ENCODE measurements at places on chromosomes 2 and 18.

DNA sequence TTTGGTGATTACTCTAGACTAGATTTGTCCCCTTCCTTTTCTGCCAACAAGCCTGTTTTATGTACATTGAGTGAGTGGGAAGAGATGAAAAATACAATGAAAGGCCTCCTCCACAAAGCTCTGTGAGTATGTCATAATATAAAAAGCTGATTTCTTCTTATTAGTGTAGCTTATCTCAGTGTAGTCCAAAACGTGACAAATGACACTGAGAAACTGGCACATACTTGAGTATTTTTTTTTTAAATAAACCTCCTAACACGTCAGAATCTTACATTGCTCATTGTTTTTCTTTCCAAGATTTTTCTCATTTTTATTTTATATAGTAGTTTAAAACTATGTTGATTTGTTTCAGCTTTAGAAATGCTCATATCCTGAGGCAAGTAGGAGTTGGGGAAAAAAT lies 17.9 kb upstream of the FIGN start:
- DNase-seq = no peak

DNA sequence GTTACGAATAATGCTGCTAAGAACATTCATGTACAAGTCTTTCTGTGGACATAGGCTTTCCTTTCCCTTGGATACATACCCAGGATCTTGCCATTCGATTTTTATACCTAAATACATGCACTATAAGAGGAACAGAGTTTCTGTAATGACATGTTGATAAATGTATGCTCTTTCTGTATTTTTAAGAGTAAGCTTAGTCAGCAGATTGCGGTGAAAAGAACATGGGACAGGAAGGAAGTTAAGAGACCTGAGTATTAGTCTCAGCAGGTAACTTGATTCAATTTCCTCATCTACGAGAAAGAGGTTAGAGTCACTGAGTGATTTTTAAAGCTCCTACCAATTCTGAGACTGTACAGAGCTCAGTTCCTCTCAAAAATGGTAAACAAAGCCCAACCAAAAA lies 2.6 kb upstream of the TLK1 start:
- DNase-seq = no peak

GRCh38 chr2:46062637-46063412 lies 234.4 kb upstream of the EPAS1 start:
- peak; percentile 53 for DNase-seq

- no peak for DNase-seq
Measured at GRCh38 chr18:5417342-5417741, 121.8 kb upstream of the ZBTB14 start.

DNA sequence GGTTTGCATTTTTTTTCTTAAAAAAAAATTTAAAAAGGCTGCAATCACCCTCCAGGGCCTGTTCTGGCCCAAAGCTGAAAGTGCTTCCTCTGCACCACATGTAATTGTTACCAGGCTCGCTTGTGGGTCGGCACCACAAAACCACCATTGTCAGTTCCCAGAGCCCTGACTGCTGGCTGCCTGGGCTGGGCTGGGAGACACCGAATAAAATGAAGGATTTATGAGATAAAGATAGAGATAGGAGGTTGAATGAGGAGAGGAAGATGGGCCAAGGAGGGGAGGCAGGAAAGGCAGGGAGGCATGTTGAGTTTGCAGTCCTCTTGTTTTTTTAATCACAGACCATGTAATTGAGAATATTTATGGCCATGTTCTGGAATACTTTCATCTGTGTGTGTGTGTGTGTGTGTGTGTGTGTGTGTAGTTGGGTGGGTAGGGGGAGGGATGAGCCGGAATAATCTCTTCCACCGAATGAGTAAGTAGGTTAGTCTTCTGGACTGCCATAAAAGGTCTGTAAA lies 14.7 kb downstream of the NRP2 start:
- DNase-seq = no peak

DNA sequence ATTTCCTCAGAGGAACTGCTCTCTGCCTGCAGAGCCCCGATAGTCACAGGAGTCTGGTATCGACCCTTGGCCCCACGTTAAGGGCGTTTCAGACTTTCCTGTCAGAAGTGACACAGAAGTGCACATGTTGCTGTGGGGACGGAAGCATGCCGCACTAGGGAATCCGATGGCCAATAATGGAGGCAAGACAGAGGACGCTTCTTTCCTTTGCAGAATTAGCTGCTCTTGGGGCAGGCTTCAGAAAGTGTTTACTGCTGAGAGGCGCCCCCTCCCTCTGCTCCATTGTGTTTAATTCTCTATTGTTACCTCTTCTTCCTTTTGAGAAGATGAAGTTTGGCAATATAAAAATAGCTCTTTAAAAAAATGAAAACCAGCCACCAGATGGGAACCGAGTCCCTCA lies 118.6 kb upstream of the EML6 start:
- no peak for DNase-seq

DNA sequence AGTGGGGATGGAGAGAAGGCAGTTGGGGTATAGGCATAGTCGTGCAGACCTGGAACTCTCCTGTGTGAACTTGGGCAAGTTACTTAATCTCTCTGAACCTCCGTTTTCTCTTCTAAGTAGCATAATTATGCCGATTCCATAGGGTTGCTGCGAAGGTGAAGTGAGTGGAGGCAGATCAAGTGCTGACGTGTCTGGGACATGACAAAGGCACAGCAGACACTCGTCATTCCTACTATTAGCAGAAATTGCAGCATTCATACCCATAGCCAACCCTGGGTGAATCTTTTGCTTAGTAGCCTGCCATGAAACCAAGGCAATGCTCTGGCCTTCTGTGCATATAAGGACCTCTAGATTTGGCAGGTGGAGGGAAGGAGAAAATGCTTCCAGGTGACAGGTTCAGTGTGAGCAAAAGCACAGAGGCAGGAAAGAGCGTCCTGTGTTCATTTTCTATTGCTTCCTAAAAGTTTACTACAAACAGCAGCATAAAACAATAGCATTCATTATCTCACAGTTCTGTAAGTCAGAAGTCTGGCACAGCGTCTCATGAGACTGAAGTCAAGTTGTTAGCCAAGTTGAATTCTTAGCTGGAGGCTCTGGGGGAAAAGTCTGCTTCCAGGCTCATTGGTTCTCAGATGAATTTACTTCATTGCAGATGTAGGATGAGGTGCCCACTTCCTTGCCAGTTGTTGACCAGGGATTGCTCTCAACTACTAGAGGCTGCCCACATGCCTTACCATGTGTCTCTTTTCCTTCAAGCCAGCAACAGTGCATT lies 77.8 kb downstream of the CTIF start:
- no peak for DNase-seq

Measured in stimulated activated CD8-positive, alpha-beta memory T cell treated with anti-CD3 and anti-CD28 coated beads, Interleukin-2, amount 100 ng/mL, for 48 hours (primary cell).